ENCODE measurements at places on chromosomes 12 and 14.

DNA sequence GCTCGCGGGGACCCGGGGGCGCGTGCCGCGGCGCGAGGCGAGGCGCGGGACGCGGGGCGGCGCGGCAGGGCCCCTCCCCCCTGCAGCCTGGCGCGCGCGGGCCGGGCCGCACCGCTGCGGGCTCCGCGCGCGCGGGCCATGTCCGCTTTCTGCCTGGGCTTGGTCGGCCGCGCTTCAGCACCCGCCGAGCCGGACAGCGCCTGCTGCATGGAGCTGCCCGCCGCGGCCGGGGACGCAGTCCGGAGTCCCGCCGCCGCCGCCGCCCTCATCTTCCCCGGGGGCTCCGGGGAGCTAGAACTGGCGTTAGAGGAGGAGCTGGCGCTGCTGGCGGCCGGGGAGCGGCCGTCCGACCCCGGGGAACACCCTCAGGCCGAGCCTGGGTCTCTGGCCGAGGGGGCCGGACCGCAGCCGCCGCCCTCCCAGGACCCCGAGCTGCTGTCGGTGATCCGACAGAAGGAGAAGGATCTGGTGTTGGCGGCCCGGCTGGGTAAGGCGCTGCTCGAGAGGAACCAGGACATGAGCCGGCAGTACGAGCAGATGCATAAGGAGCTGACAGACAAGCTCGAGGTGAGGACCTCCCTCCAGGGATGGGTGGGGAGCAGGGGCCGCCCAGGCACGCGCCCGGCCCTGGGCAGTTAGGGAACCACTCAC lies 820 bp downstream of the BICDL1 start:
- DNase-seq = peak; percentile 52

- no peak for DNase-seq
Observed at GRCh38 chr14:36511981-36512584, 7.9 kb downstream of the NKX2-1 start.

- DNase-seq = no peak
Observed at GRCh38 chr12:93145086-93145485, 216.0 kb upstream of the EEA1 start.

DNA sequence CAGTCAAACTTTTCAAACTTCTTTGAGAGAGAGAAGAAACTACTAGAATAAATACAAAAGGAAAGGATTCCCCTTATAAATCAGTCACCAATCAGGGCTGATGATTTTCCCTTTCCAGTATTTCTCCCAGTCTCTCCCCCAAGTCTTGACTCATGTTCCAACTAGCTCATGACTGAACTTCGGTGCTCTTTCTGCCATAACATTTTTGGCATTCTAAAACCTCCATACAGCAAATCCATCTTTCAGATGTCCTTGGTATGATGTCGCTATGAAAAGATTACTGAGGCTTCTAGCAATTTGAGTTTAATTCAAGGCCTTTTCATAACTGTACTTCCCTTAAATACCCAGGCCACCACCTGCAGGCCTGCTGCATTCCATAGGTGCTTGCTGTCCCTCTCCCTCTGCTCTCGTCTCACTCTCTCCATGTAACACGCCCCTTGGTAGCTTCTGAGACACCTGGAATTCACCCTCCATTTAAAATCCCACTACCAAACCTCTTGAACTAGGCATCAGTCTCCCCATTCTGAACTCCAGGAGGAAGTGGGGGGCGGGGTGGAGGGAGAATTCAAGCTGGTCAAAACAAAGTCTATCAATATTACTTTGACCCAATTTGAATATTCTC lies 2.4 kb downstream of the PRKD1 start:
- DNase-seq = peak; percentile 84

DNA sequence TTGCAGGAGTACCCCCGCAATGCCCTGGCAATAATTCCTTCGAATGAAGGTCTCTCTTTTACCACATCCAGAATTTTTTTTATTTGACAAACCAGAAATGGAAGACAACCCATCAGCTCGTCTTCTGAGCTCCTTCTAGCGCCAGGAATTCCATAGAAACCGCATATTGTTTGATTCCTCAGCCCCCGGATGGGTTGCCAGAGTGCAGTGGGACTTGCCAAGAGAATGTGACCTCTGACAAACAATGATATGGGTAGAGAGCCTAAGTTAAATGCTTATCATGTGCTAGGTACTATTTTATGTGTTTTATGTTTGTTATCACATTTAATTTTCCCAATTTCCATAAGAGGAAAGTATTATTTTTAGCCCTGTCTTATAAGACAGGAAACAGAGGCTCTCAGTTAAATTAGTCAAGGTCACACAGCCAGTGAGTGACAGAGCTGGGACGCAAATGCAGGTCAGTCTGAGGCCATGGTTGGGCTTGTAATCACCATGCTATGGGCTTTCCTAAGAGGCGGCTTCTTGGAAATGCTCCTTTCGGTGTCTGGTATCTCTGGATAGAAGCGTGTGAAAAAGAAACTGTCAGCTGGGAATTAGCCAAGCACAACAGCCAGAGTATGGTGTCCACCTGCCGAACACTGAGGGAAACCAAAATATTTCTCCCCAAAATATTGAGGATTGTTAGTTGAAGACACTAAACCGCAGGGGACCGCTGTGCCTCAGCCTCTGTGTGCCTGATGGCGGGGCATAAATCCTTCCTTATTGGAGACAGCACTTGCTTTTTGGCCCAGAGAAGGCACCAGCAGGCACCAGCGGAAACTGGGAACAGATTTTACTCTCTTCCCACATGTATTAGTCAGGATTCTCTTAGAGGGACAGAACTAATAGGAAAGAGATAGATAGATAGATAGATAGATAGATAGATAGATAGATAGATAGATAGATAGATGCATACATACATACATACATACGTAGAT lies 29.4 kb upstream of the ETFBKMT start:
- DNase-seq = peak; percentile 77

DNA sequence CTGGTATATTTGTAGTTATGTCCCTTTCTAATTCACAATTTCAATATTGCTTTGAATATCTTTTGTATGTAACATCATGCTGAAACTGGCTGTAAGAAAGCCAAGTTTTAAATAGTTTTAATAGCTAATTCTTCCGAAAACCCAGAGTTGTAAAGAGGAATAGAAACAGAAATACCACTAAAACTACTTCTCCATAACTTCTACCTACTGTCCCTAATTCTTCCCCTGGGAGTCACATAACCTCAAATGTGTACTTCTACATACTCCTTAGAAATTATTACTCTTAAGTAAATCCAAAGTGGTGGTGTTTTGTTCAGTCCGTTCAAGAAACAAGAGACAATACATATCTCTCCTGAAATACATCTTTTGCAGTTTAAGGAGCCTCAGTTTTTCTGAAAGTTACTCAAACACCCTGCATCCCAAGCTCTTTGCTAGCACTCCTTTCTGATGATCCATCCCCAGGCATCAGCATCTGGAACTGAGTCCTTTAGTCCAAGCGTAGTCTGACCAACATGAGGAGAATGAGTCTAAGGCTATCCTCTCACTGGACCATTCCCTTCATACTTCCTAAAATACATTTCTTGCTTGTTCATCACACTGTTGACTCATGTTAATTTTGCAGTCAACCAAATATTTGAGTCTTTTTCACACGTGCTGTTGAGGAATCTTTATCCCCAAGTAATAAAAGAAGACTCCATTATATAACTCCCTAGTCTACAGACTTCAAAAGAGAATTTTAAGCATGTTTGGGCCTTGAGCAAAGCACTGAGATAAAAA lies 214.3 kb upstream of the NUDT4 start:
- peak; percentile 53 for DNase-seq

- no peak for DNase-seq
Observed at GRCh38 chr12:39835517-39836489, 216.2 kb upstream of the ABCD2 start.

DNA sequence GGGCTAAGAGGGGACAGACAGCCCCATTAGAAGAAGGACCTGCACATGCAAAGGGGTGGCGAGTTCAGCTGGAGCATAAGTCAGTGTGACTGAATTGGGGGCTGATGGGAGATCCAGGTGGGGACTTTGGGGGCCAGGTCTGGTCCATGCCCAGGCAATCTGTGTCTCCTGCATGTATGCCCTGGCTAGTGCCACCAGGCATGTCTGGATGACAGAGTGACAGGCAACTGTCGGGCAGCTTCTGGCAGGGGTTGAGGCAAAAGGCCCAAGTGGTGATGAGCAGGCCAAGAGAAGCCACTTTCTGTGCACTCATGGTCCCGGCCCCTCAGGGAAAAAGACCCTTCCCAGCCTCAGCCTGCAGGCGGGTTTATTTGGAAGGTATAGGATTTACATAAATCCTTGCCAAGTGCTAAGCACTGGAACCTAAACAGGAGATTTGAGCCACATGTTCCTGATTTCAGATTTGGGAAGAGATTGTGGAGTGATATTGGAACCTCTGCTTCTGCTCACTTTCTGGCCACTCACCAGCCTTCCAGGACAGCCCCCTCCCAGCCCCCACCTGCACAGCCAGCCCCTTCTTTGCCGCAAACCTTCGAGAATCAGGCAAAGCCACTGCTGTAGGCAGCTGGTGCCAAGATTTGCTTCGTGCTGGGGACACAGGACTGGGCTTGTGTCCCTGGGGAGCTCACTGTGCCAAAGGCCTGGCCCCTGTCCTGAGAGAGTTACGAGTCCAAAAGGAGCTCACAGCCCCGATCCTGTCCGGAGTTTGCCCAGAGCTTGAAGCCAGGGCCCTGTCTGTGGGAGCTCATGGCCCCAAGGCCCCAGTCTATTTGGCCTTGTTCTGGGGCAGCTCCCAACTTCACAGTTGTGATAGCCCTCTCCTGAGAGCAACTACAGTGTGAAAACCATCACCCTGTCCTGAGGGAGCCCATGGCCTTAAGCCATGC lies 232.5 kb upstream of the RTL1 start:
- no peak for DNase-seq

- DNase-seq = no peak
Observed at GRCh38 chr12:51086933-51087332, 3.5 kb upstream of the CSRNP2 start.

DNA sequence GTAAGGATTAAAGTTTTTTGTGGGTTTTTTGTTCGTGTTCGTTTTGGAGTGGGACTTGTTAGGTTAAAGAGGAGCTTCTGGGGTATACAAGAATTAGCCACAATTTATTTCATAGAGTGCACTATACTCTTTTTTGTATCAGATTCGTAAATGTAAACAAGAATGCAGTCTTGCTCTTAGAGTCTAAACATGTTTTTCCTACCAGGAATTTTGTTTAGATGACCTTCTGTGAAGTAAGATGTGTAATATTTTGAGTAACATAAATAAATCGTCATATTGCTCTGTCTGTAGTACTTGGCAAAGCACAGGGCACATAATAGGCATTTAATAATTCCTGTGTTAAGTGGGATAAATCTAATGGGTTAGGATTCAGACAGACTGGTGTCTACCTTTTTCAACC lies 9.6 kb downstream of the CNOT2 start:
- peak; percentile 32 for DNase-seq

DNA sequence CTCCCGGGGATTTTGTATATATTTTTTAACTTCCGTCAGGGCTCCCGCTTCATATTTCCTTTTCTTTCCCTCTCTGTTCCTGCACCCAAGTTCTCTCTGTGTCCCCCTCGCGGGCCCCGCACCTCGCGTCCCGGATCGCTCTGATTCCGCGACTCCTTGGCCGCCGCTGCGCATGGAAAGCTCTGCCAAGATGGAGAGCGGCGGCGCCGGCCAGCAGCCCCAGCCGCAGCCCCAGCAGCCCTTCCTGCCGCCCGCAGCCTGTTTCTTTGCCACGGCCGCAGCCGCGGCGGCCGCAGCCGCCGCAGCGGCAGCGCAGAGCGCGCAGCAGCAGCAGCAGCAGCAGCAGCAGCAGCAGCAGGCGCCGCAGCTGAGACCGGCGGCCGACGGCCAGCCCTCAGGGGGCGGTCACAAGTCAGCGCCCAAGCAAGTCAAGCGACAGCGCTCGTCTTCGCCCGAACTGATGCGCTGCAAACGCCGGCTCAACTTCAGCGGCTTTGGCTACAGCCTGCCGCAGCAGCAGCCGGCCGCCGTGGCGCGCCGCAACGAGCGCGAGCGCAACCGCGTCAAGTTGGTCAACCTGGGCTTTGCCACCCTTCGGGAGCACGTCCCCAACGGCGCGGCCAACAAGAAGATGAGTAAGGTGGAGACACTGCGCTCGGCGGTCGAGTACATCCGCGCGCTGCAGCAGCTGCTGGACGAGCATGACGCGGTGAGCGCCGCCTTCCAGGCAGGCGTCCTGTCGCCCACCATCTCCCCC lies 777 bp downstream of the ASCL1 start:
- DNase-seq = peak; percentile 4

- no peak for DNase-seq
Observed at GRCh38 chr12:11968048-11968383, 102.7 kb upstream of the BCL2L14 start.

DNA sequence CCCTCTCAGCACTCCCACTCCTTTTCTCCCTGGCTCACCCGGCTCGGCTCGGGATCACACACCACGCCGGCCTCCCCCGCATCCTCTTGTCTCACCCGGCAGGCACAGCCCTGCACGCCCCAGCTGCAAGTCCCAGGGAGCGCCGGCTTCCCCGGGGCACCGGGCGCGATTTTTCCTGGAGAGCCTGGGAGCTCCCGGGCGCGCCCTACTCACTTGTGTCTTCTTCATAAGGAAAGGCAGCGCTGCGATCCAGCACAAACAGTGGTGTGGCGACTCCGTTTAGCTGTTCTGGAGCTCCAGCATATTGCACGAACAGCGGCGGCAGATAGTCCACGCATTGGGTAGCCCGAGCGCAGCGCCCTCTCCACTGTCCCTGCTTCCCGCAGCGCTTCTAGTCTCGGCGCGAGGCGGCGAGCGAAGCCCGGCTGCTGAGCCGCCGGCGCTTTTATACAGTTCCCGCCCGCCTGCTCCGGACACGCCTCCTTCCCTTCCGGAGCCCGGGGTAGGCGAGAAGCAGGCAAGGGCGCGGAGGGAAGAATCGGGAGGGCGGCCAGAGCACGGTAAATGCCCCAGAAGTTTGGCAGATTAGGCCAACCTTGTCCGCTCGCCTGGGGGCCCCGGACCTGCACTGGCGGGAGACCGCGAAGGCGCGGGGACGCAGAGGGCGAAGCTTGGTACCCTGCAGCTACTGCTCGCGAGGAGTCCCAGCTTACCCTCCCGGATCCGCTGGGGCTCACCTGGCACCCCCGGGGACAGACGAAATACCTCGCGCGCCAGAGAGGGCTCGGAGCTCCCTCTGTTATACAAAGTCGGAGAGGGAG lies at the start of gene KITLG:
Gene KITLG, minus strand, starts transcription at position 421 of the 821 bp plus-strand sequence. Its CDS starts 193 bp downstream, at position 228.
- DNase-seq = peak; percentile 79

DNA sequence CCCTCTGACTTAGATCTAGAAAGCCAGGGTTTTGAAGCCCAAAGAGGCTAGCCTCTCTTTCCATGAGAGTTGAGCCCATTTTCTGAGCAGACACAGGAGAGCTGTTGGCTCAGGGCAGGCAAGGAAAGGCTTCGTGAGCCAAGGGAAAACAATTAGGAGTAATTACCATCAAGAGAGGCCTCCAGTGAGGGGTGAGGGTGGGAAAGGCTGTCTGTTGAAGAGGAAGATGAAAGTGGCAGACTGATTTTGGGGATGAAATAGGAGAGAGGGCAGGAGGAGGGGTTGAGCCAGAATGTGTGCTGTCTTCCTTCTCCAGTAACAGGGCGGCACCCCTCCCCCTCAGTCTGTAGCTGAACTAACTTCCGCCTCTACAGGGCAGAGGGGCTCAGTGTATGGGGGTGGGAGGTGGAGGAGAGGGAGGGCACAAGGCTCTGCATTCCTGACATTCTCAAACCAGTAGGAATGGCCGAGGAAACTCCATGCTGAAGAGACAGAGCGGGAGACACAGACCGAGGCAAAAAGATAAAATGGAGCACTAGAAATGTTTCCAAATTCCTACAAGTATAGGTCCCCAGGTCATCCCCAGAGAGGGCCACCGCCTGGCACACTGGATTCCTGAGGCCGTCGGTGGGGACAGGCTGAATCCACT lies 33.1 kb upstream of the COL2A1 start:
- DNase-seq = peak; percentile 63

- DNase-seq = no peak
Observed at GRCh38 chr12:131251336-131252101, 297.8 kb downstream of the ADGRD1 start.

GRCh38 chr12:57142727-57143126 lies 4.7 kb downstream of the LRP1-AS start:
- no peak for DNase-seq

Measured in amniotic epithelial cell (primary cell).